HCT116 (cell line): ENCODE measurements at places on chromosomes 4 and X. TPM values are rescaled to one million over a fixed set of nuclear protein-coding genes. Genes with fewer than 3 reads are reported as not detected.

DNA sequence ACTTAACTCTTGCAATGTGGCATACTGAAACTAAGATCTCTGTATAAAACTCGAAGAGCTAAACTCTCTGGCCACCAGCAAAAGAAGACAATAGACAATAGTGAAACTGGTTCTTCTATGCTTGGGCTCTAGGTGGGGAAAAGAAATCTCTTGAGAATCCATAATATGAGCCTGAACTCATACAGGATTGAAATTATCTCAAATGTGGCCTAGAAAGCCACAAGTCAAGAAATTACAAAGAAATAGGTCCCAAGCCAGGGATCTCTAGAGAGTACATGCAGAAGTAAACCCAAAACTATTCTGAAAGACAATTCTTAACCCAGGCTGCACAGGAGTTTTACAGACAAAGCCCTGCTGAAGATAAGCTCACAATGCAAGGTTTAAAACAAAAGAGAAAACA lies 127.4 kb downstream of the ANAPC10 start:
- no peak for DNase-seq

GRCh38 chr4:187362937-187363857 lies 632.4 kb upstream of the ZFP42 start:
- no peak for DNase-seq

DNA sequence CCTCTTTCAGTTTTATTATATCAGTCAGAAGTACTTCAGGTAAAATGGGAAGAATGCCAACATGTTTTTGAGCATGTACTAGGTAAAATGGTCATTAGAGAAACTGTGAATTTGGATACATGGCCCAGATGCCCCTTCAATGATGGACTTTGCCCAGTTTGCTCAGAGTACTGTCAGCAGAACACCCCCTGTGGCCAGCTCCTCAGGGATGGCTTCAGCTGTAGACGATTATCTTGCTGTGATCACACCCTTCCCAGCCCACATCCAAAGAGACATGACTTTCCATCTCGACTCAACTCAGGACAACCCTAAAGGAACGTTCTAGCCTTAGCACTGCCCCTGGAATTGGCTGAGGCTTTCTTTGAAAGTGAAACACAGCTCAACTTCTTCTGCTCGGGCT lies 439.1 kb downstream of the PACRGL start:
- no peak for DNase-seq

GRCh38 chr4:91887926-91888325 lies 415.8 kb upstream of the GRID2 start:
- DNase-seq, result no peak

DNA sequence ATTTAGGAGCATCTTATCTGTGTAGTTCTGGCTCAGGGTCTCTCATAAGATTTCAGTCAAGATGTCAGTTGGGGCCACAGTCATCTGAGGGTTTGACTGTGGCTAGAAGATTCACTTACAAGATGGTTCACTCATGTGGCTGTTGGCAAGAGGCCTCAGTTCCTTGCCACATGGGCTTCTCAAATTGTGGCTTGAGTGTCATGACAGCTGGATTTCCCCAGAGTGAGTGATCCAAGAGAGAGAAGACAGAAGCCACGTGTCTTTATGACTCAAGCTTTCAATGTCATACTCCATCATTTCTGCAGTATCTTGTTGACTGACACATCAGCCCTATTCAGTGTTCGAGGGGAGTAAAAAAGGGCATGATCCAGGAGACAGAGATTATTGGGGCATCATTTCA lies 131.3 kb upstream of the AP1S2 start:
- DNase-seq, result no peak

DNA sequence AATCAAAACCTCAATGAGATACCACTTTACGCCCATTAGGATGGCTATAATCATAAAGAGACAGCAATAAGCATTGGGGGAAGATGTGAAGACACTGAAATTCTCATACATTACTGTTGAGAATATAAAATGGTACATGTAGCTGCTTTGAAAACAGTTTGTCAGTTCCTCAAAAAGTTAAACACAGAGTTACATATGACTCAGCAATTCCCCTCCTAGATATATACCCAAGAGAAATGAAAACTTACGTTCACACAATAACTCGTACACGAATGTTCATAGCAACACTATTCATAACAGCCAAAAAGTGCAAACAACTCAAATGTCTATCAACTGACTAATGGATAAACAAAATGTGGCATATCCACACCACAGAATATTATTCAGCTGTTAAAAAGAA lies 36.6 kb downstream of the PHF8 start:
- no peak for DNase-seq

DNA sequence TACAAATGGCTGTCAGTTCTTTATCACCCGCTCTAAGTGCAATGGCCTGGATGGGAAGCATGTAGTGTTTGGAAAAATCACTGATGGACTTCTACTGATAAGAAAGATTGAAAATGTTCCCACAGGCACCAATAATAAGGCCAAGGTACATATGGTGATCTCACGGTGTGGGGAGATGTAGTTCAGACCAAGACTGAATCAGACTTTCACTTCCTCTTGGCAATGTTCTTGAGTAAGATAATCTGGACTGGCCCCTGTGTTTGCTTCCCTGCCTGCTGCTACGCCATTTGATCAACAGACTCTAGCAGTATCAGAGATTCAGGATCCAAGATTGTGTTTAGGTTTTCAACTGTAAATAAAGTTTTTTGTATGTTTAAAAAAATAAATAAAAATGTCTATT lies 682.2 kb upstream of the AMOT start:
- DNase-seq, result no peak

DNA sequence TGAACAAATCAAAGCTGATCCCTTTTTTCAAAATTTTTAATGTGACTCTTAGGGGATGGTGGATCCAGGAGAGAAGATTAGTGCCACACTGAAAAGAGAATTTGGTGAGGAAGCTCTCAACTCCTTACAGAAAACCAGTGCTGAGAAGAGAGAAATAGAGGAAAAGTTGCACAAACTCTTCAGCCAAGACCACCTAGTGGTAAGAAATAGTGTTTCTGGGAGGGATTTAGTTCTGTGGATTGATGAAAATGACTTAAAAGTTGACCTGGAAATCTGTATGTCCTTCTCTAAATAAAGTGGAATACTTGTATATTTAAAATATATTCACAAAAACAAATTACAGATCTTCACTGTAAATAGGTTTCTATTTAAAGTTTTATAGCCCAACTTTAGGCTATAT lies 29.2 kb downstream of the NUDT9 start:
- DNase-seq, result no peak

- DNase-seq, result peak; percentile 10
Measured at GRCh38 chr4:151644622-151645021, 116.2 kb downstream of the GATB start.

DNA sequence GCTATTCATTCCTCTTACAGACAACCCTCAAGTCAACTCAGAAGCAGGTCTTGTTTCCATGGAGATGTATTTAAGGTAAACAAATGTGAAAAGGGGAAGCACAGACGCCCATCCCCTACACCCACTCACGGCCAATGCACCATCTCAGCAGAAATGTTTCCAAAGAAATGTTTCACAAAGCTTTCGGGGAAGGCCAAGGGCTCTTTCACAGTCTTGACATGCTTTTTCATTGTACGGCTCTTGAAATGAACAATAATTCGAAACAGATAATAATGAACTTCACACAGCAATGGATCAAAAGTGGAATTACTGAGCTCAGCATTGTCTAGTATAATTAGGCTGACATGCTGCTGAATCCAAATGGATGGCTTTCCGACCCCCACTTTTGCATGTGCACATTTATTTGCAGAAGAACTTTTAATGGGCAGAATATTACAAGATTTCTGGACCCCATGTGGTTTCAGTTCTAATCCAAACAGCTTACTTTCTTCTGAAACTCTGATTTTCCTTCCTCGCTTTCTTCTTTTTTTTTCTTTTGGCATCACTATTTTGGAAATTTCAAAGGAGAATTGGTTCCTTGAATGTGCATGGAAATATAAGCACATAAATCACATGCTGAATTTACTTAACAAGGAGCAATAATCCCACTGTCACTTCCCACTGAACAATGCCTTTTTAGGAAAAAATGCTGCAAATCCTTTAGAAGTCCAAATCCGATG lies 160.9 kb downstream of the SMIM20 start:
- DNase-seq, result no peak

DNA sequence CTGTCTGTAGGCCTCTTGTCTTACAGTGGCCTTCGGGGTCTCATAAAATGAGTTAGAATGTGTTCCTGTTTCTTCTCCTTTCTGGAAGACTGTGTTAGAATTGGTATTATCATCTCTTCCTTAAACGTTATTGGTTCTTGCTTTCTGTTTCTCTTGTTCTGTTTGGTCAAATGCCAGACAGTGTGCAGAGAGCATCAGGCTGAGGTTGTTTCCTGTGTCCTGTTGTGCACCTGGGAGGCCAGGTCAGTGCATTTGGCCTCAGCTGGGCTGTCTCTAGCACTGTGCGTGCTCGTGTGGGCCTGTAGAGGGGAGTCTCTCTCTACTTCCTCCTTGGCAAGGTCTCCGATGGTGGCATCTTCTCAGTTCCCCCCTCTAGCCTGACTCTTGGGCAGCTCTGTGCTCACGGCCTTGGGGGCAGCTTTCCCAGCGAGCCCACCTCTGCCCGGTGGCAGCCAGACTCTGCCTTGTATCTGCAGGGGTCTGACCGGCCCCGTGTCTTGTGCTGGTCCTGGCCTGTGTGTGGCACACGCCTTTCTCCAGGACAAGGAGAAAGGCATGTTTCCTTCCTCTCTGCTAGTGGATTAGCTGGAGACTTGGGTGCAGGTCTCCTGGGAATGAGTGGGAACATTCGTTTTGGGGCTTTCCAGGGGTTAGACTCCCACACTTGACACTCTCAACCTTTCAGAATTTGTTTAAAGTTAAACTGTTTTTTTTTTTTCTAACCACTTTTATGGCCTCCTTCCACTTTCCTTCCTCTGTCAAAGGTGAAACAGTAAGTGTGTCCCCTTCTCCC lies 62.3 kb downstream of the FAM193A start:
- DNase-seq, result no peak

GRCh38 chr4:1409079-1409478 lies 2.8 kb upstream of the NKX1-1 start:
- no peak for DNase-seq

- DNase-seq, result no peak
Measured at GRCh38 chr4:90458576-90458975, 331.4 kb downstream of the CCSER1 start.

- DNase-seq, result no peak
Measured at GRCh38 chrX:140157143-140157542, 191.8 kb upstream of the CXorf66 start.

GRCh38 chr4:152951348-152951747 lies 15.2 kb downstream of the FHDC1 start:
- no peak for DNase-seq

DNA sequence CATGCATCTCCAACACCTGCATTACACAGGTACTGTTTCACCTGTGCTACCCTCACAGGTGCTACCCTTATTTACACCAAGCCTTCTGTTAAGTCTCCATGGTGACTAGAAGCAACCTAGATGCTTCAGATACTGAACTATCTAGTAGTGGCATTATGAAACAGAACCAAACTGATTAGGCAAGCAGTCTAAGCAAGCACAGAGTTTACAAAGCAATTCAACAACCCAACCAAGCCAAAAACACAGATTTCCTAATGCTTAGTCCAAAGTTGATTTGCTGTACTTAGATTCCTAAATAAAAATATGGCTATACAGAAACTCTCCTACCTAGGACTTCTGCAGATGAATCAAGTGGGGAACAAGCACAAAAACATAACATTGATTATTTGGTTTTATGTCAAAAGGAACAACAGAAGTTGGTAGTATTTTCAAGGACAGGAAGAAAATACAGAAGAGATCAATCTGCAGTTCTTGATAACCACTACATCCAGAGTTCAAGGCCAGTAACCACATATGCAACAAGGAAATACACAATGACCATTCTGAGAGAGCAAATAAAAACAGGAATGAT lies 3.2 kb downstream of the TAPT1 start:
- DNase-seq, result no peak

DNA sequence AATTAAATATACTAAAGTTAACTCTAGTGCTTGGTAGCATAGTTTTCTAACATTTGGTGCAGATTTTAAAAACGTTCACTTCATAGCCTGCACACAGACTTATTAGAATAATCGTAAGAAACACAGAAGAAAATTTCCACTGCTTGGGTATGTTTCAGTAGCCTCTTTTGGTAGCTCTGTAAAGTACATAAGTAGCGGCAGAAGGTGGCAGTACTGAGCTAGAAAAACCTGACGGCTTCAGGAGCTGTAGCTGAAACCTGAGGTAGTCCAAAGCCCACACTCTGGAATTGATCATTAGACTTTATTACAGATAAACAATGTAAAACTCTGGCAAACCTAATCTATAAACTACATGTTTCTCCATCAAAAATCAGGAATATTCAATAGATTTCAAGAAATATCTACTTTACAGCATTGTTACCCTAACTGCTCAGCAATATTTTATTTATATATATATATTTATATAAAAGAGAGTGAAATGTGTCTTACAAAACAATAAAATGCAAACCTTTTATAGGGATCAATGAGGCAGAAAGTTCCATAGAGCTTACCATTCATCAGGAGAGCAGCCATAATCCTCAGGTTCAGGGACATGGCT lies 88.2 kb downstream of the ATP8A1 start:
- peak; percentile 59 for DNase-seq

- DNase-seq, result no peak
Measured at GRCh38 chr4:109877400-109877799, 29.5 kb downstream of the LRIT3 start.

DNA sequence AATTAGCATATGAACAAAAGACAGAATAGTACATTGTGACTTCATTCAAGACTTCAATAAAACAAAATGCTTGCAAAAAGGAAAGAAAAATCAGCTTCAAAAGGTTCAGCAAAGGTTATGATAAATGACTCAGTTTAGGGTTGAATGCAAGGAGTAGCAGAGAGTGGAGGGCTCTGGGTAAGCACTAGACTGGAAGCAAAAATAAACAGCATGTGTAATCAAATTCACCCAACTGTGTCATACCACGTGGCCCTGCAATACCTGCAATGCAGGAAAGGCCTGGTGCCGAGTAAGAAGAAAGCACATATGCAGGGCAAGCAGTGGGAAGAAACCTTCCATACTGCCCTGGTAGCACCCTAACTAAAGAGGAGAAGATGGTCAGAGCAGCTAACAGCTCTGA lies 88.7 kb downstream of the ATP11C start:
- no peak for DNase-seq

- DNase-seq, result no peak
Measured at GRCh38 chr4:179151770-179152169, 1709.5 kb upstream of the AGA start.

DNA sequence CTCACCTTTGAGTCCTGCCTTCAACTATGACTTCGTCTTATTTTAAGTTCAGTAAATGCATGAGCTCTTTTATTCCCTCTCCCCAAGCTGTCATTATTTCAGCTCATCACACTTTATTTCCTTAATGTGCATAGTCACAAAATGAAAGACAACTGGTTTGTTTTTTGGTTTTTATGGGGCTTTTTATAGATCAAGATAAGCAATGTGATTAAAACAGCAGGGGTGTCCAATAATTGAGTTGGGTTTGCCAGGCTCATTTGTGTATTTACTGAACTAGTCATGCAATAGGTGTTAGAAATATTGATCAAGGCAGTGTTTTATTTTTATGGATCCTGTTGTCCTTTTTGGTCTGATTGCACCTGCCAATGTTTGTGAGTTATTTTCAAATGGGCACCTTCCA lies 102.2 kb downstream of the FRMPD4 start:
- no peak for DNase-seq

- DNase-seq, result no peak
Measured at GRCh38 chr4:130484826-130485225, 1388.9 kb downstream of the C4orf33 start.

GRCh38 chr4:123232439-123232838 lies 164.2 kb upstream of the SPRY1 start:
- DNase-seq, result no peak

The LRP2BP gene
- 2.9 TPM for total RNA-seq

The ERCC6L gene
- 12.5 TPM for total RNA-seq

The CCKAR gene
- not detected for total RNA-seq

The TLR2 gene
- 0.12 TPM for total RNA-seq

The GPR78 gene
- total RNA-seq, result not detected

The NXT2 gene
- total RNA-seq, result 14.3 TPM
